ENCODE measurements at places on chromosomes 16 and 17.
A peak's percentile ranks its signal among the peaks of the same experiment; 100 is the strongest.

DNA sequence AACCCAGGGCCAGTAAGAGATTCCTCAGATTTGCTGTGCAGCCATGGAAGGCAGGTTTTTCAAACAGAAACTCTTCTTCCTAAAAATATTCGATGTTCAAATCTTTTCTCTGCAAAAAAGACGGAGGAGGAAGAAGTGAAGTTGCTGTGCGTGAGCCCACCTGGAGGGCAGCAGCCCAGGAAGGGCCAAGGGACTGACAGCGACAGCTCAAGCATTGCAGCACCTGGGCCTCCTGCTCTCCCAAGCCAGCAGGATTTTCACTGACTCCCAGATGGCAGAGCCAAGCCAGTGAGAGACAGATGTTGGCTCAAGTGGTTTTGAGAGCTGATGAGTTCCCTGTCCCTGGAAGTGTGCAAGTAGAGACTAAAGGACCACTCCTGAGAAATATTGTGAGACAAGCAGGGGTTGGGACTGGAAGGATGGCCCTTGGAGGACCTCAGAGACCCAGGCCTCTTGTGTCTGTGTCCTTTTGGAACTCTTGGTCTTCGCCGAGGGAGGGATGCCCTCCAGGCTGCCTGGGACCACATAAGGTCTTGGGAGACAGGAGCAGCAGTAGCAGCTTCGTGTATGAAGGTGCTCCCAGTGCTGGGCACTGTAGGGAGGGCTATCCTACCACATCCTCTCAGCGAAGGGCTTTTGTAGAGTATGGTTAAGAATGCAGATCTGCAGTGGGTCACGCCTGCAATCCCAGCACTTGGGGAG lies 29.3 kb upstream of the TNFRSF13B start:
- DNase-seq = no peak

DNA sequence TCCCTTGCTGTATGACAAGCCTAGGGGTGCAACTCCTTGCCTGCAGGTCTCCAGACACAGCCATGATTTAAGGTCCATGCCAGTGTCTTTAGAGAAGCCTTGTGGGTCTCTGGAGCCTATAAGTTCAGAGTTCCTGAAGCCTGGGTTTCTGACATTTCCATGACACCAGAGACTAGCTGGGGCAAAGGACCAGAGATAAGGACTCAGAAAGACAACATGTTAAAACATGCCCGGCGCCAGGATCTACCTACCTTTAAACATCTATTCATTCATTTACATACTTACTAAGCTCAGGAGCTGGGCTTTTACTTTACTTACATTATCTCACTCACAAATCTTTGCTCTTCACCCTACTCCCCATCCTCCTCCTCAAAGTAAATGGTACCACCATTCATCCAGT lies 1.5 kb downstream of the MRPL27 start:
- DNase-seq = no peak

DNA sequence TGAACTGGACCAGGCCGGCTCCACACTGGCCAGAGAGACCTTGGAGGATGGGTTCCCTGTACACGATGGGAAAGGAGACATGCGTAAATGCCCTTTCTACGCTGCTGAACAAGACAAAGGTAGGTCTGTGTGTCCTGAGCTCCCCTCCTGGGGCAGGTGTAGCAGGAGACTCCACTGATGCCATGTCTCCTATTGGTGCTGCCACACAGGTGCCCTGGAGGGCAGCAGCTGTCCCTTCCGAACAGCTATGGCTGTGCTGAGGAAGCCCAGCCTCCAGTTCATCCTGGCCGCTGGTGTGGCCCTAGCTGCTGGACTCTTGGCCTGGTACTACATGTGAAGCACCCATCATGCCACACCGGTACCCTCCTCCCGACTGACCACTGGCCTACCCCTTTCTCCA lies 29.2 kb downstream of the CDIP1 start:
- DNase-seq = no peak

GRCh38 chr16:30382111-30382881 lies at the start of gene SEPTIN1:
Gene SEPTIN1 (minus strand): TSS chr16:30382561. CDS start chr16:30382542, 19 bp downstream.
- DNase-seq = peak; percentile 75
